ENCODE measurements at places on chromosomes 2 and 18. TPM values are rescaled to one million over a fixed set of nuclear protein-coding genes. Genes with fewer than 3 reads are reported as not detected.

DNA sequence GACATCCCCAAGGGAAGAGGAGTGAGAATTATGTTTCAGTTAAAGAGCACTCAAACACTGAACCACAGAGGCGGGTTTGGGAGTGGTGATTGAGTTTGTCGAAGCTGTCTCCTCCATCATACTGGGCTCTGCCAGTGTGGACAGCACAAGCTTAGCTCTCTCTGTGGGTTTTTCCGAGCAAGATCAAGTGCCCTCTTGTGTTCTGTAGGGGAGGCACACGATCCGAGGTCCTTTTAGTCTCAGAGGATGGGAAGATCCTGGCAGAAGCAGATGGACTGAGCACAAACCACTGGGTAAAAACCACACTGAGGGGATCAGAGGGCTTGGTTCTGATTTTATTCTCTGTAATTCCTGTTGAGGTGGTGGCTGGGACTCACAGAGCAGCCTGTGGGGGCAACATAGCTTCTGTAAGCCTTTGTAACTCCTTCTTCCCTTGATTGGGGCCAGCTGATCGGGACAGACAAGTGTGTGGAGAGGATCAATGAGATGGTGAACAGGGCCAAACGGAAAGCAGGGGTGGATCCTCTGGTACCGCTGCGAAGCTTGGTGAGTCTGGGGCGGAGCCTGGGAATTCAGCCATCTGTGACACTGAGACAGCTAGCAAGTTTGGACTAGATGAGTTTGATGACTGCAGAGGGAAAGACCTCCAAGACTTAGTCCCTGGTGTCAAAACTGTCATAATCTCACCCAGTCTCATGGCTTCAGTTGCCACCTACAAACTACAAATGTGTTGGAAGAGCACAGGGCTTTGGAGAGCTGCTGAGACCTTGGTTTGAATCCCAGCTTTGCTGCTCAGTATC, 2.0 kb downstream of the NAGK start:
- DNase-seq, result no peak

Gene POTEJ
- total RNA-seq, result not detected

Gene C1QL2
- not detected for total RNA-seq

- DNase-seq, result no peak
Observed at GRCh38 chr2:74415762-74416395, 5.5 kb downstream of the C2orf81 start.

Gene TMEM17
- 1.0 TPM for total RNA-seq

- DNase-seq, result no peak
Observed at GRCh38 chr18:6682437-6683111, 46.9 kb upstream of the ARHGAP28 start.
